ENCODE measurements at places on chromosomes 5 and 9.

DNA sequence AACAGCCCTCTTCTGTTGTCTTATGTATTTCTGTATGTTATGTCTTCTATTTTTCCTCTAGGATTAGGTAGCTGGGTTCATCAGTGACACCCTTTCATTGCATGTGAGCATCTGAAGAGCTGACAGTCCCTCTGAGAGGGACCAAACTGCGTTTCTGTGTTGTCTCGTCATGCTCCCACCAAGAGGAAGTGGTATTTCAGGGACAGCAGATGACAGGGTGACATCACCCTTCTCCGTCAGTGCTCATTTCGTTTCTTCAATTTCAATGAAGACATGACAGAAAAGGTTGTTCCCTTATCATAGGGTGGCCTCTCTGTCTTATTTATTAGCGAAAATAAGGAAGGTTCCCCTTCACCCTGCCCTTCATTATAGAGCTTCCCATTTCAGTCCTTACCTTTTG is 225.9 kb upstream of the NR4A3 start:
- DNase-seq = no peak

DNA sequence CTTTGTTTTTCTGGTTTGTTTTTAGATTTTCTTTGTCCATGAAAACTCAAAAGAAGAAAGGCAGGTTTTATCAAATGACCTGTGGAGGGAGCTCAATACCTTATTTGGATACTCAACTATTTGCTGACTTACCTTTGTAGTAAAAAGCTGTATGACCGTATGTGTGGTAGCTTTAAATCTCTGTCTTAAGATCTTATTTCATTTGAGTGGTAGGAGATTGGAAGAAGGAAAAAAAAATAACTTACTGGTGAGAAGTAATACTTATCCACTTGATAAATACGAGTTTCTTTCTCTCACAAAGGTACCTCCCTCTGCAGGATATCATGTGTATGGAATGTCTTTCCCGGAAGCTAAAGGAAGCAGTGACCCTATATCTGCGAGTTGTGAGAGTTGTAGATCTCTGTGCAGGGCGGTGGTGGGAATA is 15.0 kb downstream of the FBXO38 start:
- no peak for DNase-seq

- DNase-seq = no peak
Measured at GRCh38 chr5:67526793-67527192, 330.2 kb upstream of the CD180 start.

GRCh38 chr5:53327811-53328334 is 152.6 kb upstream of the FST start:
- DNase-seq = no peak

- DNase-seq = peak; percentile 68
Measured at GRCh38 chr9:93207326-93207814, 23.4 kb downstream of the WNK2 start.

DNA sequence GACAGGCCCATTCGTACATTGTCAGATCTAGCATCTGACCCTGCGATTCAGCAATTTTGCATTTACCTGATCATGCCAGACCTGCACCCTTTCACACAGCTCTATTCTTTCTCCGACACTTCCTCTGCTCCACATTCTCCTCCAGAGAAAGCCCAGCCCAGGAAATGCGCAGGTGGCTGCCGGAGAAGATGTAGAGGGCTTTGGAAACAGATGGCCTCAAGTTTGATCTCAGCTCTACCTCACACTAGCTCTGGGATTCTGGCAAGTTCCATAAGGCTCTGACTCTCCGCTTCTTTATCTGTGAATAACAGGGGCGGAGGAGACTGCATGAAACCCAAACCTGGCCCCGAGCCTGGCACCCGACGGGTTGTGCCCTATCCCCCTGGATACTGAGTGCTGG is 61.5 kb downstream of the GABBR2 start:
- DNase-seq = no peak
